Activated naive CD4-positive, alpha-beta T cell (primary cell): ENCODE measurements at places on chromosomes 12 and 14.

DNA sequence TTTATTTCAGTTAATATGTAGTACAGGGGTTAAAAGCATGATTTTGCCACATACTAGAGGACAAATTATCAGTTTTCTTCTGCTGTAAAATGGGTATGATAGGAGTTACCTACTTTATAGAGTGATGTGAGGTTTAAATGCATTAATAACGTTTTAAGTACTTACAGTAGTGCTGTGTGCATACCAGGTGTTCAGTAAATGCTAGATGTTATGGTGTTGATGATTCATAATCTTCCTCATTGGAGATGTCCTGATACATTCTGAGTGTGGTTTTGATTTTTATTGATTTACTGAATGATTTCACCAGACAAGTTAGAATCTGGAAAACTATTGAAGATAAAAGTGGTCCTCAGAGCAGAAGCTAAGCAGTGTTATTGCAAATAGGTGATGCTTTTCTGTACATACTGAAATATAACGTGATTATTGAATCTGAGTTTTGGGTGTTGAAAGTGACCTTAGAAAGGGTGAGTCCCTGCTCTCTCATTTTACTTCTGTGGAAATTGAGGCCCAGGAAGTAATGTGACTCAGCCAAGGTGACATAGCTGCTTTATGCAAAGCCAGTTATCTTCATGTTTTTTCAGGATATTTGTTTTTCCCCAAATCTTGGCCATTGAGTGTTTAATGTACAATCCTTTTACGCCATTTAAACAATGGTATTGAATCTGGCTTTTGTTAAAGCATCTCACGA is 54.7 kb downstream of the VRK1 start:
- no peak for DNase-seq

- no peak for DNase-seq
Observed at GRCh38 chr12:46402941-46403718, 30.6 kb upstream of the SLC38A2 start.

DNA sequence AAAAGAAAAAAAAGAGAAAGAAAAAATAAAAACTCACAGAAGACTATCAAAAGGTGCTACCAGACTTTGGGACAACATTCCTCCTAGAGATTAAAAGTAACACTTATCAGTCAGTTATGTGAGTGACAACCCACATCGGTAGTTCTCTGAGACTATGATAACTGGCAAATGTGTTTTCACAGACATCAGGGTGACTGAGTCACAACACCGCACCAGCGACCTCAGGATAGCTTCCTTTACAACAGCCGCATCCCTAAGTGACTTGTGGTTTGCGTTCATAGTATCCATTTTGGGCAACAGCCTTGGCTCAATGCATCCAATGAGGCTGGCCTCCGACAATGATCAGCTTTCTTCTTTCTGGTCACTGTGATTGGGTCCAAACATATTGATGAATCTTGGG is 359.1 kb downstream of the TMEM132D start:
- no peak for DNase-seq

DNA sequence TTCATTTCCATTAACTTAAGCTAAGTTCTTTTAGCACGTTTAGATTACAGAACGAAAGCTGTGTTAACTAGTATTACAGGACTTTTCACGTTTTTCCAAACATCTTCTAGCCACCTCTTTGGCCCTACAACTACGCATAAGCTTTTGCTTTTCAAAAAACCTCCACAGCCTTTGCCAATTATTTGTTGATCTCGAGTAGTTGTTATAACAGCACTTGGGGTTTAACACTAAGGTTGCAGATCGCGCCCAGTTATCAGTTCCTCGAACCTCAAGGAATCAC is 450 bp upstream of the RBM25 start:
- DNase-seq = no peak

GRCh38 chr14:76834241-76834661 is 8.0 kb downstream of the LRRC74A start:
- no peak for DNase-seq

DNA sequence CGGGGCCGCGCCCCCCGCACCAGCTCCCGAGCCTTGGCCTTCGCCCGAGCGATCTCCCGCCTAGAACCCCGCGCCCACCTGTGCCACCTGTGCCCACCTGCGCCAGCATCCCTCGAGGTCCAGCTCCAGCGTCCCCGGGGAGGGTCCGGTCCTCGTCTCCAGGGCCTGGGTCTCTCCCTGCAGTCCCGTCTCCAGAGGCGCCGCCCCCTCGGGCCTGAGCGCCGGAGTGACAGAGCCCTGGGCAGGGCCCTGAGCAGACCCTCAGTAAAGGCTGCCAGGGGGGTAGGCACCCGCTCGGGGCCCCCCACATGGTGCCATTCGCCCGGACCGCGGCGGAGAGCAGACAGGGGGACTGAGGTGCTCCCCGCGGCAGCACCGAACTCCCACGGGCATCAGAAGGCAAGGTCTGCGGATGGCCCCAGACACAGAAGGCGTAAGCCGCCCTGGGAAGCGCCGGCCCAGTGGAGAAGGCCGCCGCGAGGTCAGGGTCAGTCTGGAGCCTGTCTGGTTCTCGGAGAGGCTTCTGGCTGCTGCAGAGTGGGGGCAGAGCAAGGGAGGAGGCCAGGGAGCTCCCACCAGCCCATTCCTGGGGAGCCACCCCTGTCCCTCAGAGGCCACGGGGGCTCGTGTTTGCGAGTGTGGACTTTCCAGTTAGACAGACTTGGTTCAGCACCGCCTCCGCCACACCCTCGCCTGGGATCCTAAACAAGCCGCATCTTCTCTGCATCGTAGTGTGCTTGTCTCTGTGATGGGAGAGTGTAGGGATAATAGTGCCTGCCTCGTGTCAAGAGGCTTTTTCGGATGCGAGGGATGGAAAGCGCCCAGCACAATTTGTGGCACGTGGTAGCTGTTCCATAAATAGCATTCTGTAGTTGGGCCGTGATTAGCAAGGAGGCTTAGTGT is 1.1 kb upstream of the PPP1R13B start:
- DNase-seq = no peak

DNA sequence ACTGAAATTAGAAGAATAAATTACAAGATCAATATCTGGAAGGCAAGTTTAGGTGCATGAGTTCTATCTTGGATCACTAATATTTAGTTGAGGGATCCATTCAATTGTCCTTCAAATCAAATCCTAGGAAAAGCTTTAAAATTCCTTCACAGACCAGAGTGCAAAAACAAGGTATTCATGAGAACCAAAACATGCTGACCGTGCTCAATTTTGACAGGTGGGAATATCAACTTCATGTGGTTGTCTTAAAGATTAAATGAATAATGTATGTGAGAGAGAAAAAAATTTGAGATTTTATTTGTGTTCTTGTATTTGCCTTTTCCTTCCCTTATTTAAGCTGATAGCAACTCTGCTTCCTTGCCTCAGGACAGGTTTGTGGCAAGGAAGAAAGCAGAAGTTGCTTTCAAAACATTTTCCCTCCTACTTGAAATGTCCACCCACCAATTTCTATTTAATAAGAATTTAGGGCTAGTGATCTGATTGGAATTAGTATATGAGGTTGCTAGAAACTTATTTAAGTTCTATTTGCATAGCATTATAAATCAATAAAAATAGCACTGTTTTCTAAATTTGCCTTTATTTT is 4.9 kb upstream of the PPP1R12A start:
- no peak for DNase-seq

- no peak for DNase-seq
Observed at GRCh38 chr14:96722736-96723135, 74.4 kb upstream of the VRK1 start.

GRCh38 chr12:130728158-130729058 is 12.3 kb upstream of the RIMBP2 start:
- DNase-seq = no peak
